ENCODE measurements at places on chromosomes 13 and 19.

GRCh38 chr19:7917267-7918061 lies 2.7 kb upstream of the SNAPC2 start:
- peak; percentile 41 for DNase-seq

DNA sequence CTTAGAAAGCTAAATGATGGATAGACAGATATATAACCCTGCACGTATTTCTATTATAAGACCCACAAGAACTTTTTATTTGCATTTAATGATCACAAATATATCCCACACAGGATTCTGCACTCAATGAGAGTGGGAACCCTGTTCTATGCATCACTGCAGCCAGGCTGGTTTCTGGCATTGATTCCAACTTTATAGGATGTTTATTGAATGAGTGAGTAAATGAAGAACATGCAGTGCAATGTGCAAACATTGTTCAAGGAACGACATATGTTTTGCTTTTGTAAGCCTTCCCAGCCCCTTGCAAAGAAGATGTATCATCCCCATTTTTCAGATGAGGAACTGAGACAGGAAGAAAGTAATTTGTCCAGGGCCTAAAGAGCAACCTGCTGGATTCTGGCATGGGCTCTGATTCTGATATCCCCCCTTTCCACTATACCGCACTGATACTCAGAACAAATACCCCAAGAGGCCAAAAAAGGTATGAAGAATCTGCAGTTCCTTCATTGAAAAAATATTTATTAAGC lies 246.3 kb downstream of the LACC1 start:
- no peak for DNase-seq

DNA sequence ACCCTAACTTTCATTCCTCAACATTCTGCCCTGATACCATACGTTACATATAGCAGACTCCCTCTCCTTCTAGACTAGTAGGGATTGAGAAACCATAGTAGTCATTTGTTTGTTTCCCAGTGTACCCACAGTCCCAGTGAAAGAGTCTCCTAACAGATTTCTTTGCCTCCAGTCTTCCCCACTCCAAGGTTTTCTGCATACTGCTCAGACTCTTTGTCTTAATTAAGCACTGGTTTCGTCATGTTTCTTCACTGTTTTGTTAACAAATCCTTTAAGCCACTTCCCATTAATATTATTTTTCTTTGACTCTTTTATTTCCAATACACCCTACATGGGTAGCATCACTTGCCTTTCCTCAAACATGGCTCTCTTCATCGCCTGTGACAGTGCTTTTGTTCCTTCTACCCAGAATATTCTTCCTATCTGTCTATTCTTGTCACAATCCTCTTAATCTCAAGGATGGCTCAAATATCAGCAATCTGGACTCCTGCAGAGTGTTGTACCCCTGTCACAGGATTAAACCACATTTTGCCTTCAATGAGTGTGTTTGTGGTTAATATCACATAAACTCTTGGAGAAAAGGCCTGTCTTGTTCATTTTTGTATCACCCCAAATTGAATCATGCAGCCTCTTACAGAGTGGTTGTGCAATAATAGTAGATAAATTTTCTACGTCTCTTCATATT lies 92.7 kb upstream of the KLF12 start:
- DNase-seq = no peak

- peak; percentile 88 for DNase-seq
These were observed 46.7 kb downstream of the GAS6 start for GRCh38 chr13:113816946-113817859.

DNA sequence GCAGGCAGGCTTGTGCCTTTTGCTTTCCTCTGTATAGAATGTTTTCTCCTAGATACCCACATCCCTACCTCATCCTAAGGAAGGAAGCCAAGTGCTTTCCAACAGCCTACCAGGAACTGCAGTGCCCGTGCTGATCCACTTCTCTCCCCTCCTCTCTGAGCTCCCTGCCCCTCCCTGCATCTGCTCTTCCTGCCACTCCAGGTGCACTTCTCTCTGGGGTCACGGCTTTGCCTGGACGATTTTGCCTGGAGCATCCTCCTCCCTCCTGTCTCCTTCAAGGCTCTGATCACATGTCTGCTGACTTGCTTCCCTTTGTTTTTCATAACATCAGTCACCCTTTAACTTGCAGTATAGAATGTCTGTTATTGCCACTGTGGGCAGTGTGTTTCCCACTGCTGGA lies 34.7 kb upstream of the IRS2 start:
- DNase-seq = no peak

GRCh38 chr19:48445256-48445605 lies 552 bp upstream of the GRWD1 start:
- DNase-seq = no peak

DNA sequence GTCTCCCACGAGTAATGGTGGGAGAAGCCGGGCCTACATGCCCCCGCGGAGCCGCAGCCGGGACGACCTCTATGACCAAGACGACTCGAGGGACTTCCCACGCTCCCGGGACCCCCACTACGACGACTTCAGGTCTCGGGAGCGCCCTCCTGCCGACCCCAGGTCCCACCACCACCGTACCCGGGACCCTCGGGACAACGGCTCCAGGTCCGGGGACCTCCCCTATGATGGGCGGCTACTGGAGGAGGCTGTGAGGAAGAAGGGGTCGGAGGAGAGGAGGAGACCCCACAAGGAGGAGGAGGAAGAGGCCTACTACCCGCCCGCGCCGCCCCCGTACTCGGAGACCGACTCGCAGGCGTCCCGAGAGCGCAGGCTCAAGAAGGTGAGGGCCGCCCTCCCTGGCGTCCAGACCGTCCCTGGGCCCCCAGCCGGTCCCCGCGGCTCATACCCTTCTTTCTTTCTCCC lies 1.4 kb upstream of the USF2 start:
- peak; percentile 80 for DNase-seq

DNA sequence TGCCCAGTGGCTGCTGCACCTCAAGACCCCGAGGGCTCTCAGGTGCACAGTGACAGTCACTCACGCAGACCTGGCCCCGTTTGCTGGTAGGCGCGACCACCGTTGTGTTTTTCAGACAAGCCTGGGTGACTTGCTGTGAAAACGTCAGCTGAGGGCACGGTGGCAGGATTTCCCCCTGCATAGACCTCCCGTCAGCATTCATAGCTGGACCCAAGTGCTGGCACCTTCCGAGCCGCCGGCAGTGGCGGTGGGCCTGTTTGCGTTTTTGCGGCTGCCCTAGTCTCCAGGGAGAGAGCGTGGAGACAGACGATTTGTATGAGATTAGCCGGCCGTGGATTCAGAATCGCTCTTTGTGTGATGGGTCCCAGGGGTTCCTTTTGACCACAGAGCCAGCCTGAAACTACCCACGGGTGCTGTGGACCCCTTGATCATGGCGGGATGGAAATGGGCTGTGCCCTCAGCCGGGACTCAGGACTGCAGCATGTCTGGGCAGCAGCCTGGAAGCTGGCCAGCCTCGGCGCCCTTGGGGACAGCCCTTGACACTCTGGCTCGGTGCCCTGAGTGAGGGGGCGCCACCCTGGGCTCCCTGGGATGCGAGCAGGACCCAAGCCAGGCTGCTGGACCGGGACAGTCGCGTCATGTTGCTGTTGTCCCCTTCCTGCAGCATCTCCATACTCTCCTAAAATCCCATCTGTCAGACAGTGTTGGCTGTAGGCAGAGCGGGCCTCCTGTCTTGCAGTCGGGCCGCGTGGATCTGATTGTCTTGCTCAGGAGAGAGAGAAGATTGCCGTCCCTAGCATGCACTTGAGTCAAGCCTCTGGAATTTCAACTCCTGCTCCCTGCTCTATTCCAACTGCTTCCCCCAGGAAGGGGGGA lies 8.6 kb downstream of the KDM4B start:
- no peak for DNase-seq

GRCh38 chr19:33634361-33635091 lies 12.8 kb downstream of the CHST8 start:
- DNase-seq = no peak

DNA sequence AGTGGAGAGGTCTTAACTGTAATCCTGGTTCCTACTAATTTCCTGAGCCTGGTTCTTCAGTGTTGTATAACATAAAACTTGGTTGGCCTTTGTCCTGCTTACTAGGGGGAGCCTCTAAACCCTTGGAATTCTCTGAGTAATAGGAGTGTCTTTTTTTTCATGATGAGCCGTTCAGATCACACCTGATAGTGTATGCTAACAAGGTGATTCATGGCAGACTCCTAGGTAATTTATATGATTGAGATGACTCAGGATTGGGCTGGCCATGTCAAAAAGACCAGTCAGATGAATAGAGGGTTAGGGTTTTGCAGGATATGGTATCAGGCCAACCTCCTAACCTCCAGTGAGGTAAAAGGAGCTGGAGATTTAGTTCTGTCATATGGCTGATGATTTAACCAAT lies 135.8 kb upstream of the KLF12 start:
- no peak for DNase-seq

DNA sequence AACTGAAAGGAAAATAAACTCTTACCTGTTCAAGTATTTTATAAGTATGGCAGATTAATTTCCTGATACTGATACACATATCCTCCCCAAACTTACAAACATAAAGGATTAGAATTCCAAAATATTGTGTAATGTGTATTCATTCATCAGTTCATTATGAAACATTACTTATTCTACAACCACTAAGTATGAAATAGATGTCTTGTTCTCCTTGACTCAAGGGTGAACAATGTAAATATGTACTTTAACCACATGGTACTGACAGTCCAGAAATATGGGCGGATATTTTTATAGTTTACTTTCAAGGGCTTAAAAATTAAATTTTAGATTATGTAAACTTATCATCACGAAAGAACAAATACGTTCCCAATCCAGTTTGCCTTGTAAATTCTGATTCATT lies 334.0 kb downstream of the LIG4 start:
- DNase-seq = no peak

DNA sequence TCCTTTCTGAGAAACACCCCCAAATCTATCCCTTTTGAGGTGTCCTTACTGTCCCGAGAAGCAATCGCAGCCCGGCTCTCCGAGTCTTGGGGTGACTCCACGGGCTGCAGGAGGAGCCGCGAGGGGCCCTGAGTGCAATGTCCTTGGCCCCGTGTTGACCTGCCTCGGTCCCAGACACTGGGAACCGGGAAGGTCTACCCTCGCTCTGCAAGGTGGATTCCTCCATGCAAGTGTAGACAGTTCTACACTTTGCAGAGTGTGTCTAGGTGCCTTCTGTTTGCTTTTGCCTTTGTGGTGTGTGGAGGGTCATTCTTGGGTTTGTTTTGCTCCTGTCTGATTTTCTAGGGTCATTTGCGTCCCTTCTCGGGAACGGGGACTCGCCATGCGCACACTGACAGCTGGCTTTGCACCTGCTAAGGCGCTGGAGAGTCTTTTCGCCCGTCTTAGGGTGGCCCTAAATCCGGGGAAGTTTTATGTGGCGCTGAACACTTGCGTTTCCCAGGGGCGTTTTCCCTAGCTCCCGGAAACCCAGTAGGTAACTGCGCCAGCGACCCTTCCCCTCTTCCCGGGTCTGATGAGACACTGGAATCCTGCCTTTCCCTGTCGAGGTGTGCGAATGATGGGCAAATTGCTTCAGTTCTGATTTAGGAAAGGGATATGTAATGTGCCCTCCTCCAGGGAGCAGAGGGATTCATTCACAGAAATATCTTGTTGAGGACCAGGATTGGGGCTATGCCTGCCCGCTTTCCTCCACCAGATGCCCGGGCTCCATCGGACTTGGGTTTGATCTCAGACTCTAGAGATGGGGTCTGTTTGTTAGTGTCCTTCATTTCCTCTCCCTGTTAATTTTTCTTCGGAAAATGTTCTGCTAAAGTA lies 755 bp downstream of the SERTM1 start:
- DNase-seq = no peak

GRCh38 chr19:10290876-10291553 lies 1.3 kb downstream of the ICAM5 start:
- DNase-seq = peak; percentile 78

DNA sequence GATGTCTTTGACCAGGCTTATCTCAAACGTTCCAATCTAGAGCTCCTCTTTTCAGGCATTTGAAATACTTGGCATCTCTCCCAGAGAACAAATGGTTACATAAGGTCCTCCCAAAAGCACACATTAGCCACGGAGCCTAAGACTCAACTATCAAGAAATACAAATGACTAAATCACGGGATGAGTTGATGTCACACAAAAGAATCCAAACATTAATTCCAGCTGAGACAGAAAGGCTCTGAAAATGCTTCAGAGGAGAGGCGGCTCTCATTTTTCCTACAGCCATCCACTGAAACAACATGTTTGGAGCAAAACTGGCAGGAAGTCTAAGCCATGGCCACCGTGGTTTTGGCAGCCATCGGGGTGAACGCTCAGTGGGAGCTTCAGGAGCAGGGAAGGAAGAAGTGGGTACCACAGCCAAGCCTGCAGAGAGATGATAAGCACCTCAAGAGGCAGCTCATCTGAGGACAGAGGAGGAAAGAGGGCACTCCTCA lies 122.5 kb downstream of the STK24 start:
- no peak for DNase-seq

GRCh38 chr13:44397766-44398223 lies 24.2 kb downstream of the SERP2 start:
- no peak for DNase-seq

GRCh38 chr19:36103040-36103626 lies 7.8 kb upstream of the OVOL3 start:
- DNase-seq = no peak

Measured in stimulated activated effector memory CD8-positive, alpha-beta T cell treated with anti-CD3 and anti-CD28 coated beads, Interleukin-12 subunit alpha, Interleukin-12 subunit beta, amount 100 ng/mL, for 72 hours (primary cell).